Effector memory CD8-positive, alpha-beta T cell (primary cell): ENCODE measurements at places on chromosomes 1 and 21.
A peak's percentile ranks its signal among the peaks of the same experiment; 100 is the strongest.

- DNase-seq: no peak
These were observed 5.0 kb downstream of the GCLM start for GRCh38 chr1:93904228-93904627.

DNA sequence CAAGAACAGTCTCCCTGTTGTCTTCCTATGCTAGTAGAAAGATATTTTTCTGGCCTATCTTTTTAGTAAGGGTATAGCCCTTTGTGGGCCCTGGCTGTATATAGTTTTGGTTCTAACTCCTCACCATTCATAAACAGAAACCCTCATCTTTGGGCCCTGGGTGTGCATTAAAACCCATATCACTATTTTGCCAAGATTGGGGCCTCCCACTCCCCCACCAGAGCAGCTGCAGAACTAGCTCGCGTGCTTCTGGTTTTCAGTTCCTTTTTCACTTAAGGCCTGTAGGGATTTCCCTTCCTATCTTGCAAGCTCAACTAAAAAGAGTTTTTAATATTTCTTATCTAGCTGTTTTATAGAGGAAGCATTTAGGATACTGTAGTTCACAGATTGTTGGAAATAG lies 106.4 kb downstream of the RGL1 start:
- no peak for DNase-seq

DNA sequence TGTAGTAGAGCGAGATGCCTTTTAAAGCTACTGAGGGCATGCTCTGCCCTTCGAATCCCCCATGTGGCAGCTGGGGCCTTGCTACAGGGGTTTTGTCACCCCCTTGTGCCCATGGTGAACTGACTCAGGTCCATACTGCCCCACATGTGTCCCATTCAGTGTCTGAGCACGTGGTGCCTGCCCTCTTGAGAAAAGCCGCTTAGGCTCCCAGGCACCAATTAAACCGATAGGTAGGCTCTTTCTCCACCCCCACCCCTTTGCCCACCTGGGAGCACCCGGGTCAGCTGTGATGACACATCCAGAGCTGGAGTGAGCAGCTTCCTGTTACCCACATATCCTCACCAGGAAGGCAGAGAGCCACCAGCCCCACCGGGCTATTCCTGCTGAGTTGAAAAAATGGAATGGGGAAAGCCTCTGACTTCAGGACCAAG lies 30.5 kb downstream of the TMCC2 start:
- DNase-seq: no peak

DNA sequence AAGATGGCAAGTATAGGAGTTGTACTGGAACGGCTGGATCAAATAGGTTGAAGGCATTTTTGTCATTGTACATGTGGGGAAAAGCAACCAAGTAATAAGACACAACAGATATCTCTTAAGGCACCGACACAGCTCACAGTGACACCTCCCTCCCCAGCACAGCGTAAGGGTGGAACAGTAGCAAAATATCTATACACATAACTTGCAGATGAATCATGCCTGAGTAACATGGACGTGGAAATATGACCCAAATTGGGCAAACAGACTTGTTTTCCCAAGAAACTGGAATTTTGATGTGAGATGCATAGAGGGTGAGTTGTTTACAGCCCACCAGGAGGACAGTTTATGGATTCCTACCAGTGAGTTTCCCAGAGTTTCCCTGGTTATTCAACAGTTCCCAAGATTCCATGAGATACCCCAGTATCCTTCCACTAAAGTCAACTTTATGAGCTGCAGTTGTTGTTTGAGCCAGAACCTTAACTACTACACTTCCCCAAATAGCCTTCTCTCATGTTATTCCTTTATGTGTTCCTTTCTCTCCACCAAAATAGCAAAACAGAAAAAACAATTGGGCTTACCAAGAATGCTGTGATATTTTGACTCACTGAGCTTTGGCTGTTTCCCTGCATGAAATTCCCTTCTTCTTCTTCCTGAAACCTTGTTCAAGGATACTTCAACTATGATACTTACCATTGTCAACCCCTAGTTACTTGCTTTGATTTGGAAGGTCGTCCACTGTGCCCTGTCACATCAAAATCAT lies 7.1 kb upstream of the DR1 start:
- DNase-seq: no peak

DNA sequence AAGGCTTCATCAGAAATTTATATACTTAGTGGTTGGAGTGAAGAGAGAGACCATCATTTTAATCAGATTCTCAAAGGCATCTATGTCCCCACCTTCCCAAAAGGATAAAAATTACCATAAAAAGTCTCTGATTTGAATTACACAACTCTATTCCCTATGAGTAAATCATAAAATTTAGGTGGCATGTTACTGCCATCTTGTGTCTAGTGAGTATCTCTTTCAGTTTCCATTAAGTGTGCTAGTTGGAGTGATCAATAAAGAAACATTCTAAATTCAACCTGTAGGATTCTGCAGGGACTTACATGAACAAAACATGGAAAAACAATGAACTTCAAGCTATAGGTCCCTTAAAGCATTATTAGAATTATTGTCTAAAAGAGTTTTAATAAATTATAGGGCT lies 655.4 kb downstream of the LTN1 start:
- no peak for DNase-seq

- DNase-seq: no peak
These were observed 130.8 kb downstream of the BEND5 start for GRCh38 chr1:48645883-48646282.

DNA sequence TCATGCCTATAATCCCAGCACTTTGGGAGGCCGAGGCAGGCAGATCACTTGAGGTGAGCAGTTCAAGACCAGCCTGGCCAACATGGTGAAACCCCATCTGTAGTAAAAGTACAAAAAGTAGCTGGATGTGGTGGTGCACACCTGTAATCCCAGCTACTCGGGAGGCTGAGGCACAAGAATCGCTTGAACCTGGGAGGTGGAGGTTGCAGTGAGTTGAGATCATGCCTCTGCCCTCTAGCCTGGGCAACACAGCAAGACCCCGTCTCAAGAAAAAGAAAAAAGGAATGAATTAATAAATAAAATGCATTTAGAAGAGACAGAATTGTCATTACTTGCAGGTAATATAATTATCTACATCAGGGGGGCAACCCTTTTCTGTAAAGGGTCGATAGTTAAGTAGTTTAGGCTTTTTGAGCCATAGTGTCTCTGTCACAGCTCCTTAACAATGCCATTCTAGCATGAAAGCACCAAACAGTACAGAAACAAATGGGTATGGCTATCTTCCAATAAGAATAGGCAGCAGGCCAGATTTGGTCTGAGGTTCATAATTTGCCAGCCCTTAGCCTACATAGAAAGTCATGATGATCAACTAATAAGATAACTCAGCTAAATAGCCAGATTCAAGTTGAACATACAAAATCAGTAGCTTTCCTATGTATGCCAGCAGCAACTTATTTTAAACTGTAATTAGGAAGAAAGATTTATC lies 56.8 kb downstream of the RPRD2 start:
- no peak for DNase-seq

GRCh38 chr1:44531785-44532566 lies 126.9 kb downstream of the RNF220 start:
- DNase-seq: no peak

DNA sequence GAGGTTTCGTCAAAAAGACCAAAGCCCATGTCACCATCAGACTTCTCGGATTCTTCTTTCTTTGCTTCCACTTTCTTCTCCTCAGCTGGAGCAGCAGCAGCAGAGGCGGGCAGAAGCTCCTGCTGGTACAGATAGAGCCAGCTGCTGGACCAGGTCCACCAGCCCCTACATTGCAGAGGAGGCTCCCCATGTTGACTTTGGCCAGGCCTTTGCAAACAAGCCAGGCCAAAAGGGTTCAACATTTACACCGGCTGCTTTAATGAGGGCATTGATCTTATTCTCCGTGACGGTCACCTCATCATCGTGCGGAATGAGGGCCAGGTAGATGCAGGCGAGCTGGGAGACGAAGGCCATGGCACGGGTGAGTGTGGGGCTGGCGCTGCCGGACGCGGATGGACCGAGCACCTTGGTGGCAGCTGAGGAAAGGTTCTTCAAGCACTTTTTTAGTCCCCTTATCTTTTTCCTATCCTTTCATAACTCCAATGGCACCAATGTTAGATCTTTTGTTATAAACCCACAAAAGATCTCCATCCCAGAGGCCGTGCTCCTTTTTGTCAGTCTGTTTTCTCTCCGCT lies 358.5 kb downstream of the RGS7 start:
- no peak for DNase-seq

DNA sequence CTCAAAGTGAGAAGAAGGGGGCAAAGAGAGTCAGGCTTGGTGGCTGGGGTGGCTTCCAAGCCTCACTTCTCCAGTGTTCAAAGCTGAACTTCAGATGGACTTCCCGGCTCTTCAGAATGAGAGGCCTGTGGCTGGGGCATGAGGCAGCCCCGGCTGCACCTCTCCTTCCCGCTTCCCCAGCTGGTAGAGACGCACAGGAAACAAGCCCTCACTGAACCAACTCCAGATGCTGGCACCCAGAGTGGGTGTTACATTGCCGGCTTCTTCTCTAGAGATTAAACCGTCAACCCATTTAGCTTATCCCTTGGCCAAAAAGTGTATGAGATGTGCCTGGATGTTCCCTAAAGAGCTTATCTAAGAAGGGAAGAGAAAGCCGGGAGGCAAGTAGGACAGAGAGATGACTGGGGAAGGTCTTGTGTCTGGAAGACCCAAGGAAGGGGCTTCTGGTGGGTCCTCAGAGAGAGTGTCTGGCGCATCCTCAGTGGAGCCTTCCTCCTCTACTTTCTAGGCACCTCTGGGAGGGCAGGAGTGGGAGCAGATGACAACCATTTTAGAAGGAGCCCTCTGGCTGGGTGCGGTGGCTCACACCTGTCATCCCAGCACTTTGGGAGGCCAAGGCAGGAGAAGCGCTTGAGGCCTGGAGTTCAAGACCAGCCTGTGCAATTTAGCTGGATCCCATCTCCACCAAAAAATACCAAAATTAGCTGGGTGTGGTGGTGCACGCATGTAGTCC lies 2.0 kb downstream of the ADAMTSL4 start:
- DNase-seq: no peak

GRCh38 chr1:52239708-52240001 lies 97.8 kb downstream of the ZFYVE9 start:
- DNase-seq: no peak

DNA sequence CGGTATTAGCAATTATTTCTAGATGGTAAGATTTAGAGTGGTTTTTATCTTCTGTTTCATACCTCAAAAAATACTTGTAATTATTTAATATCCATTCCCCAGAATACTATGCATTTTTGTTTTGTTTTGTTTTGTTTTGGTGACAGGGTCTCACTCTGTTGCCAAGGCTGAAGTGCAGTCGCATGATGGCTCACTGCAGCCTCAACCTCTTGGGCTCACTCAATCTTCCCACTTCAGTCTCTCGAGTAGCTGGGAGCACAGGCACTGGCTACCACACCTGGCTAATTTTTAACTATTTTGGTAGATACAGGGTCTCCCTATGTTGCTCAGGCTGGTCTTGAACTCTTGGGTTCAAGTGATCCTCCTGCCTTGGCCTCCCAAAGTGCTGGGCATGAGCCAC lies 252.7 kb downstream of the AKT3 start:
- DNase-seq: no peak

DNA sequence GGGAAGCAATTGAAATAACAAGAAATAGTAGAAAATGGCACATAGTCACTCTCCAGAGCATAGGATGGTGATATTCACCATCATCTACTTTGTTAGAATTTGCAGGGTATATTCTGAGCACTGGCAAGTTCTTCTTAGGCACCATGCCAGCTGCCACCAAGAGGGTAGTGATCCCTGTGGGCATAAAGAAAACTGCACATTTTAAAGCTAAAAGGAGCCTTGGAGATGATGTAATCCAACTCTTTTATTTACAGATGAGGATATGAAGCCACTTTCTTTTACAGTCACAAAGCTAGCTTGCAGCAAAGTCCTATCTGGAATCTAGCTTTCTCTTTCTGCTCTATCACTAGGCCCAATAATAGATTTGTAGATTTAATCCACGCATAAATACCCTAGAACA lies 69.0 kb downstream of the PTGER3 start:
- DNase-seq: no peak

DNA sequence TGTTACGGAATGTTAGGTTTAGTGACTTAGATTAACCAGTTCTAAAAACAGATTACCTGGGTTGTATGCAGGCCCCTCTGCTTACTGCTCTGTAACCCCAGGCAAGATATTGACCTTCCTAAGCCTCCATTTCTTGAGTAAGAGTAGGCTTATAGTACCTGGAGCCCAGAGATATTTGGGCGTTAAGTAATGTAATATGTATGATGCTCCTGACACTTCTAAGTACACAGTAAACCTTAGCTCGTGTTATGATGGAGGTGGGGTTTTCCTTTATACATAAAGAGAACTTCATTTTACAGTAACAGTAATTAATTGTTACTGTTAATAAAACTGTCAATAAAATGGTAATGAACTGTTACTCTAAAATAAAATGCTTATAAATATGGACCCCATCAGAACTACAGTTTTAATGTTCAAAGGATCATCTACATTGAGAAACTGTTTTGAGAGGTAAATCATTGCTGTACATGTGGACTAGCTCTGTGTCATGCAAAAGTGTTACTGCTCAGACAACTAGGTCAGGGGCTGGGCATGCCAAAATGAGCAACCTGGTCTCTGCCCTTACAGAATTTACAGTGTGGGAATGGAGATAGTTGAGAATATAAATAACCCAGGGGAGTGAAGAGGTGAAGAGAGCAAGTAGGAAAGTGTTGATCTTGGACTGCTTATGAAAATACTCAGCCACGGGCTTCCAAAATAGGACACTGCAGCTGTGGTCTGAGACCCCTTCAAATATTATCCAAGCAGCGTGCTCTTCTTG lies 26.6 kb downstream of the LRRC8C start:
- peak; percentile 19 for DNase-seq

DNA sequence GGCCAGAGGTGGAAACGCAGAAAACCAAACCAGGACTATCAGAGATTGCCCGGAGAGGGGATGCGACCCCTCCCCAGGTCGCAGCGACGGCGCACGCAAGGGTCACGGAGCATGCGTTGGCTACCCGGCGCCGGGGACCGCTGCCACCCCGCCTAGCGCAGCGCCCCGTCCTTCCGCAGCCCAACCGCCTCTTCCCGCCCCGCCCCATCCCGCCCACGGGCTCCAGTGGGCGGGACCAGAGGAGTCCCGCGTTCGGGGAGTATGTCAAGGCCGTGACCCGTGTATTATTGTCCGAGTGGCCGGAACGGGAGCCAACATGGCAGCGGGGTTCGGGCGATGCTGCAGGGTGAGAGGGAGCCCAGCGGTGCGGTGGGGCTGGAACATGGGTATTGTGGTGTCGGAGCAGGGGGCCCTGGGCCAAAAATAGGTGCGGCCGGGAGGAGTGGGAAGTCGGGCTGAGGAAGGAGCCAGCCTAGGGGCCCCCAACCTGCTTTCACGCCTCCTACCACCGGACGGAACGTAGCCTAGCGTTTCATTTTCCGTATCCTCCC lies at the start of gene ACADM:
ACADM (plus strand) TSS at position 238 of the 551 bp plus-strand sequence; CDS start at position 317, 79 bp downstream.
- DNase-seq: peak; percentile 78

- DNase-seq: peak; percentile 10
These were observed 2.6 kb downstream of the IRF2BP2 start for GRCh38 chr1:234607109-234608024.

GRCh38 chr1:170376801-170377385 lies 155.1 kb upstream of the GORAB start:
- DNase-seq: no peak

- DNase-seq: no peak
These were observed 219.7 kb downstream of the BRINP3 start for GRCh38 chr1:190258003-190258402.

GRCh38 chr1:171346881-171347280 lies 32.9 kb downstream of the FMO4 start:
- DNase-seq: no peak

GRCh38 chr1:213250041-213250440 lies 199.0 kb downstream of the RPS6KC1 start:
- DNase-seq: no peak

GRCh38 chr1:185578293-185578692 lies 155.9 kb upstream of the HMCN1 start:
- DNase-seq: no peak
